ENCODE measurements at places on chromosomes 2 and 18.

DNA sequence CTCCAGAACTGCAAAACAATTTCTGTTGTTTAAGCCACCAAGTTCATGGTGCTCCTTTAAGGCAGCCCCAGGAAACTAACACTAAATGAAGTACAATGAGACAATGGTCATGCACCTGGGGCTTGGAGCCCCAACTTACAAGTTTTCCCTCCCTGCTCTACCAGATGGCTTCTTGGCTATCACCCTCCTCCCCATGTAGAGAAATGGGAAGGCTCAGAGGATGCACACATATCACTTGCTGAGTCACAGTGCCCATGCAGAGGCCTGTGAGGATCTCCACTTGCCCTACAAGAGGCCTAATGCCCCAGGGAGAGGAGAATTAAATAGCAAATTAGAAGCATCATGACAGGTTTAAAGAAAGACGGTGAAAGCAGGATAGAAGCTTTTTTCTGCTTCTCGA lies 270.9 kb downstream of the TTC32 start:
- DNase-seq: no peak

GRCh38 chr2:100757621-100758394 lies 62.1 kb upstream of the NPAS2 start:
- DNase-seq: no peak

GRCh38 chr18:13435586-13436333 lies 217.2 kb downstream of the LDLRAD4 start:
- no peak for DNase-seq

GRCh38 chr2:5799348-5799747 lies 107.2 kb downstream of the SOX11 start:
- no peak for DNase-seq

DNA sequence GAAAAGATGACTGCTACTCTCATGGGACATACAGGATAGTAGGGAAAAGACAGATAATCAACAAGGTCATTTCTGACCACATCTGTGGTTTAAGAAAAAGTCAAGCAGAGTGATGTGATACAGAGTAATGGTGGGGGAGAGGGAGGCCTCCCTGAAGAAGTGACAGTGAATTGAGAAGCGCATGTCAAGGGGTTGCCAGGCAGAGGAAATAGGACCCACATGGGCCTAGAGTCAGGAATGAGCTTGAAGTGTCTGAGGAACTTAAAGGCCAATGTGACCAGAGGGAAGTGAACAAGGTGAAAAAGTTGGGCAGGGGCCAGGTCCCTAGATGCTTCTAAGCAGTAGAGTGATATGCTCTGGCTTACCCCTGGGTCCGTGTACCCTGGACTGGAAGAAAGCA lies 113.5 kb upstream of the PPP1CB start:
- DNase-seq: no peak

DNA sequence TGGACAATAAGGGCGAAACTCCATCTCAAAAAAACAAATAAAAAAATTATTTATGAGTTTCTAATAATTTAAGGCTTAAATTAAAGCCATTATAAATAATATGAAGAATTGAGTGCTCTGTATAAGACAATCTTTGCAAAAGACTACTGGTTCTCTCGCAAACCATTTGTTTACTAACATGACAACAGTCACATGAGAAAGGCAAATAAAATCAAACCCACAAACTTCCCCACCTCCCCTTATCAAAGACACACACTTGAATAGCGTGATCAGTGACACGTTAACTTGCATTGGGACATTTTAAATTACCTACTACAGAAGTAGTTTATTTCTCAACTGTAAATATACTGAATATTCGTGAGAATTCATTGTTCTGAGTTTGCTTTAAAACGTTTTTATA lies 21.1 kb downstream of the RAB1A start:
- no peak for DNase-seq

- DNase-seq: no peak
Observed at GRCh38 chr2:171149986-171150693, 10.6 kb downstream of the TLK1 start.

Measured in activated naive CD4-positive, alpha-beta T cell treated with anti-CD3 and anti-CD28 coated beads, Interleukin-2, amount 10 ng/mL, durations not matched to agents 7 days and 5 days (primary cell).